ENCODE measurements at places on chromosomes 12 and 14. TPM values are rescaled to one million over a fixed set of nuclear protein-coding genes. Genes with fewer than 3 reads are reported as not detected.
A peak's percentile ranks its signal among the peaks of the same experiment; 100 is the strongest.

Gene TSHR
- total RNA-seq = not detected

Gene CABP1
- total RNA-seq = not detected

Gene PTPRB
- total RNA-seq = not detected

Gene PKP2
- total RNA-seq = 0.22 TPM

Gene BCL11B
- 71.7 TPM for total RNA-seq

Gene FGF23
- total RNA-seq = not detected

Gene AKAP5
- 0.69 TPM for total RNA-seq

Gene NTS
- total RNA-seq = not detected

Gene MUCL1
- total RNA-seq = not detected

Gene TMEM52B
- total RNA-seq = not detected

Gene DAO
- not detected for total RNA-seq

Gene SIX6
- not detected for total RNA-seq

Gene CDK17
- total RNA-seq = 41.4 TPM

Gene KLHDC1
- total RNA-seq = 0.79 TPM

Gene RAPGEF3
- total RNA-seq = 1.6 TPM

Gene PLEKHD1
- not detected for total RNA-seq

Gene SLC10A1
- not detected for total RNA-seq

Gene YEATS4
- total RNA-seq = 53.5 TPM

Gene GALNT16
- total RNA-seq = 0.02 TPM

Gene GPR65
- total RNA-seq = 10.4 TPM

Gene TAPBPL
- total RNA-seq = 27.9 TPM

Gene SYT1
- not detected for total RNA-seq

Gene AGAP2
- total RNA-seq = 28.0 TPM

Gene ADAM21
- total RNA-seq = 0.21 TPM

Gene EXOC3L4
- not detected for total RNA-seq

Gene IKZF4
- total RNA-seq = 7.5 TPM

Gene COCH
- total RNA-seq = 1.3 TPM

Gene WSCD2
- total RNA-seq = not detected

DNA sequence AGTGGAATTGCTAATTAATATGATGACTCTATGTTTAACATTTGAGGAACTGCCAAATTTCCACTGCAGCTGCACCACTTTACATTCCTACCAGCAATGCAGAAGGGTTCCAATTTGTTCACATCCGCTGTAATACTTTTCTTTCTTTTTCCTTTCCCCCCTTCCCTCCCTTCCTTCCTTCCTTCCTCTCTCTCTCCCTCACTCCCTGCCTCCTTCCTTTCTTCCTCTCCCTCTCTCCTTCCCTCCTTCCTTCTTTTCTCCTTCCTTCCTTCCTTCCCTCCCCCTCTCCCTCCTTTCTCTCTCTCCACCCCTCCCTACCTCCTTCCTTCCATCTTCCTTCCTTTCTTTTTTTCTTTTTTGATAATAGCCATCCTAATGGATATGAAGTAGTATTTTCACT is 3.2 kb upstream of the PFKM start:
- no peak for DNase-seq

- DNase-seq = no peak
Measured at GRCh38 chr12:79381248-79382208, 309.2 kb downstream of the PAWR start.

GRCh38 chr14:55500219-55500701 is 59.8 kb upstream of the TBPL2 start:
- DNase-seq = no peak

DNA sequence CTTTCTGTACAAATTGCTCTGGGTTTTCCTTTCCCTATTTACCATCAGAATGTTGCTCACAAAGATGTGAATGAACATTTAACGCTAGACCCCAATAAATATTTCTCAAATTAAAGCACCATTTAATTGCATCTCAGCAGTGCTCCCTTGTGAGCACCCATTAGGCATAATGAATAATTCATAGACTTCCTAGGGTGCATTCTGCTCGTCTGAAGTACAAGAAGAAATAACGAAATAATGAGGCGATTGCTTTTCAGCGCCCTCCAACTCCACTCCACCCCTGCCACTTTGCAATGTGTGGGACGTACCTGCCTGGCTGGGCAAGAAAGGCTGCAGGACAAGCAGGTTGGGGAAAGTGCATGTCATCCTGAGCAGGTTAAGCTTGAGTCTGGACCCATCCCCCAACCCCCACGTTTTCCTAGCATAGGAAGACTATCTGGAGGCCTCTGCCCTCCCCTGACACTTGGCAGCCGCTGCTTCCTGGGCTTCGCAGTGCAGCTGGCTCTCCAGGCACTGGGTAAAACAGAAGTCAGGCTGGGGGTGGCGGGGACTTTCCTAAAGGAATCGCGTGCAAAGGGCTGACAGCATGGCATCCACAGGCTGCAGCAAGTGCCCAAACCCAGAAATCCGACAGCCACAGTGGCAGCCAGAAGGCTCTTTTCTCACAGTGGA is 253.7 kb downstream of the DUSP6 start:
- DNase-seq = no peak

DNA sequence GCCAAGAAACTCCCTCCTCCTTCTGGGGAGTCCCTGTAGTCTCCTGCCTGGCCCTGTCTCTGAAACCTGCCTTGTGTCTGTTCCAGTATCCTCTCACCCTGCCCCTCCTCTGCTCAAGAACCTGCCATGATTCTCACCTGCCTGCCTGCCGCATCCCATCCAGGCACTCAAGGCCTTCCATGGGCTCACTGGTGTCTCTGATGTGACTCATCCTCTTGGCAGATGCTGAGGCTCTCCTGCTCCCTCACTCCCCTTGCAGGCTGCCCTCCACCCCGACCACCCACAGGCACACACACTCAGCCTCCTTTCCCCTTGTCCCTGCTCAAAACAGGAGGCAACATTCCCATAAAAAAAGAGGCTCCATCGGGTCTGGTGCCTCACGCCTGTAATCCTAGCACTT is 5.8 kb upstream of the BEGAIN start:
- DNase-seq = no peak

- no peak for DNase-seq
Measured at GRCh38 chr14:99546234-99546879, 57.6 kb downstream of the CCDC85C start.

GRCh38 chr12:127749416-127749815 is 517.6 kb upstream of the TMEM132C start:
- DNase-seq = no peak

DNA sequence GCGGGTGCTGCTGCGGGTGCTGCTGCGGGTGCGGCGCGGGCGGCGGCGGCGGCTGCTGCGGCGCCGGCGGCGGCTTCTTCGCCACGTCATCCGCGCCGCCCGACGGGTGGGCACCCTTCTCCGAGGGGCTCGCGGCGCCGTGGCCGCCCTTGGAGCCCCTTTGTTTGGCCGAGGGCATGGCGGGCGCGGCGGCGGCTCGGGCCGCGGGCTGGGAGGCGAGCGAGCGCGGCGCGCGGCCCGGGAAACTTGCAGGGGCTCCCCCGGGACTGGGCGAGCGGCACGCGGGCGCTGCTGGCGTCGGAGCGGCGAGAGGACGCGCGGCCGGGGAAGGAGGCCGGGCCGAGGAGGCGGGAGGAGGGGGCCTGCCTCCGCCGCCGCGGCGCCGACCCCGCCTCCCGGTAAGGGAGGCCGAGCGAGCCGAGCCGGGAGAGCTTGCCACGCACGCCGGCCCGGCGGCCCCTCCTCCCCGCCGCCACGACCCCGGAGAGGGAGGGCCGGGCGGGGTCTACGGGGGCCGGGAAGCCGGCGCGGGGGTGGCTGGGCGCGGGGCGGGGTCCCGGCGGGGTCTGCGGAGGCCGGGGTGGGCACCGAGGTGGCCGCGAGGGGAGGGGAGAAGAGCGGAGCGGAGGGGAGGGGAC is at the start of gene CKAP4:
Gene CKAP4 (minus strand): TSS at position 347 of the 638 bp plus-strand sequence. CDS start 169 bp downstream, at position 178.
- peak; percentile 60 for DNase-seq

DNA sequence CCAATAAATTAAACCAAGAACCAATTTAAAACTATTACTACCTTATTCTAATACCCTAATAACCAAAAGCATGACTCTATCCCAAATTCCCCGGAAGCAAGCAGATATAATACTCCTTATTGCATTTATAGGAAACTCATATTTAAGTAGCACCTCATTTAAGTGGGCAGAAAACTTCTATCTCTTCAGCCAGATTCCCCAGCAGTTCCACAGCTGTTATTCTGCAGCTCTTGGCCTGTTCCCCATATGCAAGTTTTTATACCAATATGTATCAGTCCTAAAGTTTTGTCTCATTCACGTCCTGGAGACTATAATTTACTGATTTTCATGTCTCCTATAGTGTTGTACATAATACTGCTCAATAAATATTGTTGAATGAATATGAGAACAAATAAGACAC is 106.5 kb downstream of the MYRFL start:
- DNase-seq = no peak

GRCh38 chr12:18461758-18462157 is 200.4 kb downstream of the PIK3C2G start:
- DNase-seq = no peak

GRCh38 chr14:30069536-30069935 is 141.9 kb upstream of the PRKD1 start:
- no peak for DNase-seq

GRCh38 chr12:71945121-71945520 is 6.5 kb downstream of the TPH2 start:
- no peak for DNase-seq

- DNase-seq = no peak
Measured at GRCh38 chr12:53254816-53255545, 13.1 kb upstream of the ESPL1 start.

- no peak for DNase-seq
Measured at GRCh38 chr14:50489851-50490250, 42.5 kb downstream of the MAP4K5 start.

GRCh38 chr12:52216807-52217206 is 16.2 kb upstream of the KRT7 start:
- no peak for DNase-seq

DNA sequence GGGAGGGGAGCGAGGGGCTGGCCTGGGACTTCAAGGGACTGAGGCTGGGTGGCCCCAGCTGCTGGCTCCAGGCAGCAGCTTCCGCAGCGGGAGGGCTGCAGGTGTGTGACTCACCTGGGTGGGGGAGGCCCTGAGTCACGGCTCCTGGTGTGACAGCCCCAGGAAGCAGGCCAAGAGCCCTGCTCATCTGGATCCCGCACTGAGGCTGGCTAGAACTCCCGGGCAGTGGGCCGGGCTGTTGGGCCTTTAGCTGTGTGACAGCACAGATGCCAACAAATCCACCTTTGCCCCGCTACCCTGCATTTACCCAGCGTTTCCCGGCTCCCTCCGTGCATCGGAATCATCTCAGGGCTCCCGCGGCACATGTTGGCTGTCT is 180.0 kb upstream of the PRMT8 start:
- no peak for DNase-seq

DNA sequence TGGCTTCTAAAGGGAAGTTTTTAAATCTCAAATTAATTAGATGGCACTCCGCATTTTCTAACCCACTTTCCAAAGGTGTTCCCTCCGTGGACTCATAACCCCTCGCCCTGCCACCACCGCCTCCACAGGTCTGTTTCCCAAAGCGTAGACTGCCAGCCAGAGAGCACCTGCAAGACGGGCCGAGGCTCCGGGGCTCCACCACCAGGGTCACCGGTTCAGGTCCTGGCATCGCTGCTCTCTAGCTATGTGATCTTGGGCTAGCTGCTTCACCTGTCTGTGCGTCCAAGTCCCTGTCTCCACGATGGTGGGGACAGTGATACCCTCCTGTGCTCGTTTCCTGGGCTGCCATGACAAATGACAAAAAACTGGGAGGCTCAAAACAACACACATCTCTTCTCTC is 11.5 kb downstream of the RIMBP2 start:
- DNase-seq = no peak

DNA sequence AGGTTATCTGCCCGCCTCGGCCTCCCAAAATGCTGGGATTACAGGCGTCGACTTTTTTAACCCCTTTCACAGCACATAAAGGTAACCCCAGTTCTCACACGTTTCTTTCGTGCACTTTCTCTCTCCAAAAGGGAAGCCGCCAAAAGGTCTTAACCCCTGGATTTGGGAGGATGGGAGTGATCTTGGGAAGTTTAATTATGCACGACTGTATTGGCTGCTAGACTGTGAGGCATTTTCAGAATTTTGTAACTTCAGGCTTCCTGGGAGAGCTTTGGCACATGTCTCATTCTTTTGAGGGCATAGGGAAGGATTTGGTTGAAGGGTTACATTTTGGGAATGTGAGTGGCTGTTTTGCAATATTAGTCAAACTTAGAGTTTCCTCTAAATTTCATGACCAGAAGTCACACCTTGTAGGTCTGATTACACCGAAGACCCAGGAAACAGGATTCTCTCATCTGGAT is 1.4 kb upstream of the SMARCC2 start:
- no peak for DNase-seq

DNA sequence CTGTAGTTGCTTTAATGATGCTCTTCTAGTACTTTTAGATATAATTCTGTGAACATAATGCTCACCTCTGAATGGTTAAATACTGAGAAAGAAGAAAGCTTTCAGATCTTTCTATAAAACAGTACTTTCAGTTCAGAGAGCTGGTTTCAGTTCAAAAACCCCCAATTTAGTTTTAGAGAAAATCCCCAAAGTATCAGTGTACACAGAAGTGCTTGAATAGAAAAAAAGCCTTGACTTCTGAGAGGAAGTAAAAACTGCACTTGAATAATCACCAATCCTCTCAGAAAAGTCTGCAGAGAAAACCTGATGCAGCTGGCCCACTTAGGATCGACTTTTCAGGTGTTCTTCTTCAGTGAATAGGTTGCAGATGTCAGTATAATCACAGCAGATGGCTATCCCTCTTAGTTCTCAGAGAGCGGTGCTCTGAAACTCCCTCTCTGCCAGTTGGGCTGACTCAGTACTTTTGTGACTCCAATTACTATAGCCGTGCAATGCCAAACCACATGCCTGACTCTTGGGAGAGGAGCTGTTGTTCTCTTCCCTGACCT is 616.3 kb downstream of the LRFN5 start:
- no peak for DNase-seq

- DNase-seq = no peak
Measured at GRCh38 chr12:65647074-65647473, 177.2 kb upstream of the HMGA2 start.

GRCh38 chr14:103280278-103280928 is 53.6 kb upstream of the EIF5 start:
- no peak for DNase-seq

Measured in activated naive CD4-positive, alpha-beta T cell treated with anti-CD3 and anti-CD28 coated beads for 36 hours (primary cell).